ENCODE measurements at places on chromosomes 1 and 21.

DNA sequence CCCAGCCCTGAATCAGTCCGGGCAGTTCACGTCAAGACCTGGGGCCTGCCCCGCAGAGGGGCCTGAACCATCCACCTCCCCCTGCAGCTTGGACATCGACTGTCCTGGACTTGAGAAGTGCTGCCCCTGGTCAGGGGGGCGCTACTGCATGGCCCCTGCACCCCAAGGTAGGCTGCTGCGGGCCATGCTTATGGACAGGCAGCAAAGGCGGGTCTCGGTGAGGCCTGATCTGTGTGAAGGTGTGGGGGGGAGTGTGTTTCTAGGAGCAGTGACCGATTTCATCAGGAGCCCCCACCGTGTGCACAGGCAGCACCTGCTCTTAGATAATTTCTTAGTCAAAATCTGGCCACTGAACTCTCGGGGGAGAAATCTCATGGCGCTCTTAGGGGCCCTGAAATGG, 13.0 kb downstream of the UMODL1 start:
- no peak for DNase-seq

- DNase-seq: peak; percentile 13
Observed at GRCh38 chr1:1788646-1789431, 10.6 kb upstream of the NADK start.

GRCh38 chr1:62407398-62408009, 29.3 kb upstream of the USP1 start:
- DNase-seq: peak; percentile 55

DNA sequence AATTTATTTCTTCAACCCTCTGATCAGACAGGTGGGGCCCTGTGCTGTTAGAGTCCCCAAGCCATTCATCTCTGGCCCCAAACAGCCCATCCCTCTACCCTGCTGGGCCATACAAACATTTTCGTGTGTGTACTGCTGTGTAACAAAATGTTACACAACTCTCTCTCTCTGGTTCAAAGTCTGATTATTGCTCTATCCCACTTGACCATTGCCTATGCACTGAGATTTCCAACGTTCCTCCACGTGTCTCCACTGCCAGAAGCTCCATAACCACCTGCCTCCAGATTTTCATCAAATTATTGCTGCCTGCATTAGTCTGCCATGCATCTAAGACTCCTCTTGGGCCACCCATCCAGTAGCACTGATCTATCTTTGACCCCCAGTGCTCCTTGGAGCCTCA, 104.8 kb downstream of the ELAVL4 start:
- DNase-seq: no peak

DNA sequence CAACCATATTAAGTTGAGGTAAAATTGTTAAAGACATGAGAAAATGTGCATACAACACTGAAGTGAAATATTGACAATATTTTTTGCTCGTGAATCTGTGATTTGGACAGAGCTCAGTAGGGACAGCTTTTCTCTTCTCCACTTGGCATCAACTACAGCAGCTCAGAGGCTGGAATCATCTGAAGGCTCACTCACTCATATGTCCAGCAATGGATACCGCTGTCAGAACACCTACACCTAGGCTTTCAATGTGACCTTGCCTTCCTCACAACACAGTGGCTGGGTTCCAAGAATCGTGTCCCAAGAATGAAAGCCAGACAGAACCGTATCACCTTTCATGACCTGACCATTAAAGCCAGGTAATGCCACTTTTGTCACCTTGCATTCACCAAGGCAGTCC, 115.2 kb downstream of the NRIP1 start:
- DNase-seq: no peak

DNA sequence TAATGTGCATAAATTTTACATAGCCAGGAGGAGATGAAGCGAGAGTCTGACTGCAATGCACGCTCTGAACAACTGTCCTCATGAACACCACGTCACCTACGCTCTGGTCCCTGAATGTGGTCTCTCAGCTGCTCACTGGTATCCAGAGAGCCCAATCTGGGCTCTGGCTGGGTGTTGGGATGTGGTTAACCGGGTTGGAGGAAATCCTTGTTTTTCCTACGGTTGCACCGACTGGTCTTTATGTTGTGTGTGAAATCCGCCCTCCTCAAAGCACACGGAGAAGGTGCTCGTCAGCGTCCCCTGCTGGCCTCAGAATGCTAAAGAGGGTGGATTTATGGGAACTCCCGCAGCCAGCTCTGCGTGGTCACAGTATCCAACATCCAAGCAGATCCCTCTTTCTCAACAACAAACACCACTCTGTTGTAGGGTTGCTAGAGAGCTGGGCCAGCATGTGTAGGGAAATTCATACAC, 51.8 kb upstream of the FAM89A start:
- peak; percentile 39 for DNase-seq

- no peak for DNase-seq
Observed at GRCh38 chr1:2127187-2128145, 67.1 kb downstream of the FAAP20 start.

- DNase-seq: no peak
Observed at GRCh38 chr1:31013187-31013864, 52.2 kb downstream of the PUM1 start.

DNA sequence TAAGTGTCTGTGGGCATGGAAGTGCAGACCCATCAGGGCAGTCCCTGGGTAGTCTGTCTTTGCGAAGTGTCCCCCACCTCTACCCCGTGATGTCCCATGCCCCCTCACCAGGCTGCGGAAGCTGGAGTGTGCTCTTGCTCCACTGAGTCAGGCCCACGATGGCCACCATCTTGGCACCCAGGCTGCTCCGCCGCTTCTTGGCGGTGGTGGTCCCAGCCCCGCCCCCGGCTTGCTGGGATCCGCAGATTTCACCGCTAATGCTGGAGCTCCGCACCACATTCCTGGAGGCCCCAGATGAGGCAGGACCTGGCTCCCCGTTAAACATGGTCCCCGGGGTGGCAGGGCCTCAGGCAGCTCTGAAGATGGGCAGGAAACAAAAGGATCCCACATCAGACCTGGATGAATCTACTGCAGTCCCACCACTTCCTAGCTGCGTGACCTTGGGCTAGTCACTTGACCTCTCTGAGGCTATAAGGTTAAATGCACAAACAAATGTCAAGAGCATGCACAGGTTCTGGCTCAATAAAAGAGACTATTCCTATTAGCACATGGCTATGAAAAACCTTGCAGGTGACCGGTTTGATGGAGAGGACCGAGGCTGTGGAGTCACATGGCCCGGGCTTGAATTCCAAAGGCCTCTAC, 23.8 kb downstream of the RIMS3 start:
- DNase-seq: no peak

DNA sequence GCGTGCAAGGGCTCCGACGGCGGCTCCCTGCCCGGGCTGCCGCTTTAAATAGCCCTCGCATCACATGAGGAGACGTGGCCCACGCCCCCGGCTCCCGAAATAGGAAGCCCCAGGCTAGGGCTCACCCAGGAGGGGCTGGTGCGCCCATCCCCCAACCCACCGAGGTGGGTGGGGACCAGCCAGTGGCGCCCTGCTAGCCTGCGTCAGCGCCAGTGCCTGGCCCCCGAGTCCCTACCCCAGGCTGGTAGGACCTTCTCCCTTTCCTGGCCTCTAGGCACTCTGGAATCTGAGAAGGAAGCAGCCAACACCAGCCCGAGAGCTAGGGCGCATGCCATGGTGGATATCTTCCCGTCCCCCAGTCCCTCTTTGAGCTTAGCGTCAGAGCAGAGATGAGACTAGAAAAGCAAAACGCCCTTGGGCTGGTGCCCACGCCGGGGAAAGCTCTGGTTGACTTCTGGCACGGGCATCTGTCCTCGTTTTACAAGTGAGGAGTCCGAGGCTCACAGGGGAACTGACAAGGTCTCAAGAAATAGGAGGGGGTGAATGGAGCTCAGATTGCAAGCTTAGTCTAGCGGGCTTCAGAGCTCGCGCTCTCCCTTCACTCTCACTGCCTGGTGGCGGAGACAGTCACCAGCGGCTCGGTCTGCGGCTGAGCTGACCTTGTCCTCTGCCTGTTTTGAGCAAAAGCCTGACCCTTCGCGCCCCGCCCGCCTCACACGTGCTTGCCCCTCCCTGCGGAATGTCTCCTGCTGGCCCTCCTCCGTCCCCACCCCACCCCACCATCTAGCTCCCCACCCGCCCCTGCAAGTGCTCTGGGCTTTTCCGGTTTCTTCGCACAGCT, at the start of gene FABP3:
Gene FABP3, minus strand, starts transcription at position 21 of the 841 bp plus-strand sequence. CDS start 62 bp downstream, outside the sequence.
- DNase-seq: no peak

- DNase-seq: no peak
Observed at GRCh38 chr1:53729456-53730223, 9.3 kb downstream of the GLIS1 start.

- no peak for DNase-seq
Observed at GRCh38 chr1:160727316-160727640, 11.8 kb upstream of the SLAMF7 start.

- DNase-seq: no peak
Observed at GRCh38 chr1:31617218-31617915, at the start of gene HCRTR1. Gene HCRTR1, plus strand, starts transcription at chr1:31617689. Its CDS starts 1,504 bp downstream, at chr1:31619193.

GRCh38 chr21:33128538-33128937, 58.6 kb downstream of the OLIG1 start:
- no peak for DNase-seq

GRCh38 chr1:66599346-66599745, 65.4 kb downstream of the SGIP1 start:
- DNase-seq: no peak

All from CD4-positive, alpha-beta T cell treated with Interleukin-10 for 1 hour (primary cell).